Stimulated activated CD8-positive, alpha-beta memory T cell treated with anti-CD3 and anti-CD28 coated beads, Interleukin-15, amount 100 ng/mL, for 4 hours (primary cell): ENCODE measurements at places on chromosomes 6 and 20.

DNA sequence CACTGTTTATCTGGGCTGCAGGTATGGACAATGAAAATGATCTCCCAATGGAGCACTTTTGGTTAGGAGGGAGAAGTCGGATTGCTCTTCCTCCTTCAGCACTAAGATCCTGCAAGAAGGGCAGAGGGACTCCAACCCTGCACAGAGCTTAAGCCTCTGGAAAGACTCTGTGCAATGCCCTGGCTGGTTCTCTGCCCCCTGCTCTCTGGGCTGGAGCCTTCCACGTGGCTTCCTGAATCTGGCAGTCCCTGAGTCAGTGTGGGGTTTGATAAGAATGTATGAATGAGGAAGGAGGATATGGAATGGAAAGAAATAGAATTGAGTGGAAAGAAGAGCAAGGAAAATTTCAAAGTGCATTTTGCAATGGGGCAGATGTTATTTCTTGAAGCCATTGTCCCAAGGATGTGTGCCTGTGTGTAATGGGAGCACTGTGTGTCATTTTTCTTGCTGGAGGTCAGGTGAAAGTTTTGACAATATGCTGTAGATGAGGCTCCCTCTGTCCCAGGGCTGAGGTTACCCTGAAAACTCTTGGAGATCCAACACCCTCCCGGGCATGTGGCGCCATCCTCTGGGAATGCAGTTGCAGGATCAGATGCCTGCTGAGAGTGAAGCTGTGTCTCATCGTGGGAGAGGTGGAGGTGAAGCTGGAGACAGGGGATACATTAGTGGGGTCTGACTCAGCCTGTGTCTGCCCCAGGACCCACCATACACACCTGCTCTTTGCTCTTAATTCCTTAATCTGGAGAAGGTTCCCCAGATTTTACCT is 16.3 kb upstream of the CST9L start:
- DNase-seq: no peak

DNA sequence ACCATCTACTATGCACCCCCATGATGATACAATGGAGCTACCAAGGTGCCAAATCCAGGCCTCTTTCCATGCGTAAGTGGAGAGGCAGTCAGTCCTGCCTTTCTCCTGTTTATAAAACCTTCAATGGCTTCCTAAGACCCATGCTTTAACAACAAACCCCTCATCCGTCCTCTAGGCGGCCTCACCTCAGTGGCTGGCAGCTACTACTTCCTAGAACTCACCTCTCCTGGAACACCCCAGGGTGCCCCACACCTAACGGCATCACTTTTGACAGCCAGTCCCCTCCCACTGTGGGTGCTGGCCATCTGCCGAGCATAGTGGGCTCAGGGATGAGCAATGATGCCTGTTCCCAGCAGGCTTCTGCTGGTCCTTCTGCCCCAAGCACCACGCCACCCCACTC is 80.0 kb upstream of the TAB2 start:
- DNase-seq: no peak

DNA sequence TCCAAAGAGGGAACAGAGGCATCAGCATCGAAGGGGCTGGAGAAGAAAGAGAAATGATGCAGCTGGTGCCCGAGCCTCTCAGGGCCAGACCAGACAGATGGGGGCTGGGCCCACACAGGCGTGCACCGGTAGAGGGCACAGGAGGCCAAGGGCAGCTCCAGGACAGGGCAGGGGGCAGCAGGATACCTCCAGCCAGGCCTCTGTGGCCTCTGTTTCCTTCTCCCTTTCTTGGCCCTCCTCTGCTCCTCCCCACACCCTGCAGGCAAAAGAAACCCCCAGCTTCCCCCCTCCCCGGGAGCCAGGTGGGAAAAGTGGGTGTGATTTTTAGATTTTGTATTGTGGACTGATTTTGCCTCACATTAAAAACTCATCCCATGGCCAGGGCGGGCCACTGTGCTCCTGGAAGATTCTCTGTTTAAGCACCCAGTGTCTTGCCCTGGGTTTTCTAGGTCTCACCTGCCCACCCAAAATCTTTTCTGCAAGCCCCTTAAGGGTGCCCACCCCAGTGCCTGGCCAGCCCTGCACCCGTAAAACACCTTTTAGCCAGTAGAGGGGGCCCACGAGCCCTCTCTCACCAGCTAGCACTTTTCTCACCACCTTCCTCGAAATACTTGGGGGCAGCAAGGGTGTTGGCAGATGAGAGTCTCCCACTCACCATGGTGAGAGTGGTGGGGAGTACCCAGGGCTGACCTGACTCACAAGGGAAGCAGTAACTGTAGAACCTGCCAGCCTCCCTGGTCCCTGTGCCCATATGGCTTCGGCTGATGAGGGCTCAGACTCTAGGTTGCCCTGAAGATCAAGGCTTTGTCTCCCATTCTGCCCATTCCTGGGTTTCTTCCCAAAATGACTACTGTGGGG is 35.7 kb upstream of the ID1 start:
- peak; percentile 37 for DNase-seq

DNA sequence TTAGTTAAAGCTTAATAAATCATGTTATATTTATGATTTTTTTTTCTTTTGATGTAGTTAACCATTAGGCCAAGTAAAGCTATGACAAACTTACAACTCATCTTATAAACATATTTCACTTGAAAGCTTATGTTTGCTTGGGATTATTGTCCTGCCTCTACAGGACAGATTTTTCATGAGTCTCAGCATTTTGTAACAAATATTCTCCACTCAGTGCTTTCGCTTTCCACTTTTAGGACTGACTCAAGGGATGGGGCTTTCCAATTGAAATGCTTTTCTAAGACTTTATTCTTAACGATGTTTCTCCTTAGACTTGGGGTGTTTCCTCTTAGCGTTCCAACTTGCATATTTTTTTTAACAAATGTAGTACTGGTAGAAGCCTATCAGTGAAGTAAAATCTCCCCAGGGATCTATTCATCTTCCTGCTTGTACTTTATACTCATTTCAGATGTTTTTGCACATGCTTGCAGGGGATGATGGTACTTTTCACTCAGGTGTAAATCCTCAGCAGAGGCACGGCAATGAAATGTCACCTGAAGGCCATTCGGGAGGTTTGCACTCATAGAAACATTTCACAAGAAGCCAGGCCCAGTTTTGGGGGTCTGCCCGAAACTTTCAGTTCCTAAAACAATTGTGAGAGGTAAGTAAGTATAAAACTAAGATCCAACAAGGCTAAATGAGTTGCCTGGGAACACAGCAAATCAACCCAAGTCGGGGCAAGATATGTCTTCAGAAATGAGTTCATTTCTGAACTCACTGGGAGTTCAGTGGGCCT is 298.1 kb upstream of the FOXQ1 start:
- no peak for DNase-seq

DNA sequence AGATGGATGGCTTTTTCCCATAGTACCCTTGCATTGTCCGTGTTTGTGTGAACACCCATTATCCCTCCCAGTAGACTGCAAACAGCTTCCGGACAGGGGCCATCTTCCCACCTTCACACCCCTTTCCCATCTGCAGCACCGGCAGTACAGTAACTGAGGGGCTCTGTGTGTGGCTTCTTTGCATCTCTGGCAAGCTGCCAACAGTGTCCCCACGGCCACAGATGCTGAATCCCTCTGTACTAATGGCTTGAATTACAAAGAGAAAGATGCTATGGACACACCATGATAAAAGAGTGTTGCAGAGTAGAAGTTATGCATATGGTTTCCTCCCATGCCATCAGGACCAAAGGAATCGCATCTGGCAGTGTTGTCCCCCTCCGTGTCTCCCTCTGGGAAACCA is 101.1 kb upstream of the CDYL start:
- DNase-seq: no peak

GRCh38 chr6:90569223-90569622 is 17.6 kb downstream of the MAP3K7 start:
- no peak for DNase-seq

DNA sequence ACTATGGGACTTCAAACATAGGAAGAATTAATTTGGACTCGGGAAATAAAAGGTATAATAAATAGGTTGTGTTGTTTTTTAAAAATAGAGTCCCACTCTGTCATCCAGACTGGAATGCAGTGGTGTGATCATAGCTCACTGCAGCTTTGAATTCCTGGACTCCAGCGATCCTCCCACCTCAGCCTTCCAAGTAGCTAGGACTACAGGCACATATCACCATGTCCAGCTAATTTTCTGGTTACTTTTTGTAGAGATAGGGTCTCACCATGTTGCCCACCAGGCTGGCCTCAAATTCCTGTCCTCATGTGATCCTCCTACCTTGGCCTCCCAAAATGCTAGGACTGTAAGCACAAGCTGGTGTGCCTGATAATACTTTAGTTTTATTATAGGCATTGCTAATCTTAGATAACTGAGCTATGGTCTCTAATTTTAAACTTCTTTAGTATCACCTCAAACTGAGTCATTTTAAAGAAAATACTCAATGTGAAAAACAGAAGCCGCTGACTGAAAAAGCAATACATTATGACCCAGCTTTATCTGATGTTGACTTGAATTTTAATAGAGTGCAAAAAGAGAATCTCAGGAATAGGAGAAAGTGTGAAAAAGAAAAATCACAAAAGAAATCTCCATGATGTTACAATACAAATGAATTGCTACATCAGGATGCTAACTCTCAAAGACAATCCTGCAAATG is 251.0 kb downstream of the RNGTT start:
- no peak for DNase-seq

- DNase-seq: no peak
Measured at GRCh38 chr20:62898970-62899632, 27.2 kb downstream of the DIDO1 start.

DNA sequence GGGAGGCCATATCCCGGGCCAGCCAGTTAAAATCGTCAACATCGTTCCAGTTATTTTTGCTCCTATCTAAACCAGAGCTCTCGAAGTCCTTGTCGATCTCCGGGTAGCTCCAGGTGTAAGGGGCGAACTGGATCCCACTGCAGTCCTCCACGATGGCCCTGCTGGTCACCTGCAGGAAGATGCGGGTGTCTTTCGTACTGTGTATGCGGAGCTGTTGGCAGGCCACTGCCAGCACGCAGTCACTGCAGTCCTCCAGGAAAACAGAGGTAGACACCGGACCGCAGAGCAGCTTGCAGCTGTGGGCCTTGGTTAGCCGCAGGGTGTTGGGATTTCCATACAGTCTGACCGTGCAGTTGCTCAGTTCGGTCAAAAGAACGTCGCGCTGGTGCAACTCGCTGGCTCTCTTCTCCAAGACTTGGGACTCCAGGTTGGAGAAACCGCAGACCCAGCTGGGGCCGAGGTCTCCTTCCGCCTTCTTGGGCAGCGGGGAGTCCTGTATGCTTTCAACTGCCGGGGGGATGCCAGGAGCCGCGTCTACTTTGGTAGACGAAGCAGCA is 742 bp downstream of the TBCC start:
- no peak for DNase-seq

GRCh38 chr20:1632178-1632577 is 12.4 kb upstream of the SIRPB1 start:
- DNase-seq: no peak

DNA sequence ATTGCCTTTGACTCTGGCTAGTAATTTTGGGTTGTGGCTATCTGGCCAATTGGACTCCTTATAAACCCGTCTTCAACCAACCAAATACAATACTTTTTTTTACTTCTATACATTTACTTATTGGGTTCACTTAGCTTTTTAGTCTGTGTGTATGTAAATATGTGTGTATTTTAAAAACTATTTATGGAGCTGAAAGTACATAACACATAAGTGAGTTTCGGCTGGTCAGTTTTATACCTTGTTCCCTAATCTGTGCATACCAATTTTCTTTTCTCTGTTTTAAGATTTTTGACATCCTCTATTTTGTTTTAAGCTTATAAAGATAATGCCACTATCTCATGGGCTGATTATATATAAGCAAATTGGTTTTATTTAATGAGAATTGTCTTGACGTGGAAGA is 129.5 kb downstream of the LRRC1 start:
- DNase-seq: no peak

DNA sequence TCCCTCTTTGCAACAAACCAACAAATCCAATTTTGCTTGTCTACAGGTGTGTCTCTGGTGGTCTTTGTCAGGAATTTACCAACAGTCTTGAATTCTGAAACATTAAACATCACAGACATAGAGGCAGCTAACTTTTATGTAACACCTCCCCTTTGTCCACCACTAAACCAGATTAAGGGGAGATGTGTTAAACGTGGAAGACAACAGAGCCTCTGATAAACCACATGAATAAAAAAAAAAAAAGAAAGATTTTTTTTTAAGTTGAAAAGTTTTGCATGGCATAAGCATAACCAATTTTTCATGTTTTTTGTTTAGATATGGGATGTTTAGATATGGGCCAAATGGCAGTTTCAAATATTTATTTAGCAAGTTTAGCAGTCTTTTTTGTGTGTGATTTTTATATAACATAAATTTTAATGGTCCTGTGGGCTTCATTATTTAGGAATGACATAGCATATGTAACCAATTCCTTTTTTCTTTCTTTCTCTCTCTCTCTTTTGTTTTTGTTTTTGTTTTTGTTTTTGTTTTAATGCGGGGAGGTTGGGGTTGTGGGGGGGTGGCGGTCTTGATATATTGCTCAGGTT is 60.7 kb upstream of the BTN3A2 start:
- no peak for DNase-seq
